ENCODE measurements at places on chromosomes 11 and 22. TPM values are rescaled to one million over a fixed set of nuclear protein-coding genes. Genes with fewer than 3 reads are reported as not detected.

DNA sequence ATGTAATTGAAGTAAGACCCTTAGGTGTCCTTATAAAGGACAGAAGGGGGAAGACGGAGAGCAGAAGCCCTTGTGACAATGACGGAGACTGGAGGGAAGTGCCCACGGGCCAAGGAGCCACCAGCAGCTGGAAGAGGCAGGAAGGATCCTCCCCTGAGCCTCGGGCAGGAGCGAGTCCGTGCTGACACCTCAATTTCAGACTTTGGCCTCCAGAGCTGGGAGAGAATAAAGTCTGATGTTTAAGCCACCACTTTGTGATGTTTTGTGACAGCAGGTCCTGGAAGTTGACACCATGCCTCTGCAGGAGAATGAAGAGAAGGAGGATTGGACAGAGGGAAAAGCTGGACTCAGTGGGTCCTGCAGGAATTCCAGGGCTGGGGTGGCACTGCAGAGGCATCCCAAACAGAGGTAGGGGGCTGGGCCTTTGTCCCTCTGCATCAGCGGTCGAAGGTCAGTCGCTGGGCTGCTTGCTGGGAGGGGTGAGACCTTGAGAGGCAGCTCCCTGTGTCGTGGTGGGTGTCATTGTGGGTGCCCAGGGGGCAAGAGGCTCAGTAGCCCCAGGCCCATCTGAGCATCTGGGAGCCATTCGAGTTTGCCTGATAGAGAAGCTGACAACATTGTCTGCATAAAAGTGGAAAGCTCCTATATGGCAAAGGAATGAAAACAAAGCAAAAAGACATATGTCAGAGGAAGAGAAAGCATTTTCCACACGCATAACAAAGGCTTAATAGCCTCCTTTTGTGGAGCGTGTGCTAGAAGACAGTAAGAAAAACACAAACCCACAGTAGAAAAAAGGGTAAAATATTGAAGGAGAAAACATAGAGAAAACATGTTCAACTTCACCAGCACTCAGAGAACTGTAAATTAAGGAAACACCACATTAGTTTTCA is 68.8 kb downstream of the RTL6 start:
- DNase-seq, result no peak

KRTAP5-2 gene
- total RNA-seq, result not detected

APOA4 gene
- not detected for total RNA-seq

- DNase-seq, result no peak
These were observed 5.7 kb downstream of the CDCA5 start for GRCh38 chr11:65078151-65078550.

DNA sequence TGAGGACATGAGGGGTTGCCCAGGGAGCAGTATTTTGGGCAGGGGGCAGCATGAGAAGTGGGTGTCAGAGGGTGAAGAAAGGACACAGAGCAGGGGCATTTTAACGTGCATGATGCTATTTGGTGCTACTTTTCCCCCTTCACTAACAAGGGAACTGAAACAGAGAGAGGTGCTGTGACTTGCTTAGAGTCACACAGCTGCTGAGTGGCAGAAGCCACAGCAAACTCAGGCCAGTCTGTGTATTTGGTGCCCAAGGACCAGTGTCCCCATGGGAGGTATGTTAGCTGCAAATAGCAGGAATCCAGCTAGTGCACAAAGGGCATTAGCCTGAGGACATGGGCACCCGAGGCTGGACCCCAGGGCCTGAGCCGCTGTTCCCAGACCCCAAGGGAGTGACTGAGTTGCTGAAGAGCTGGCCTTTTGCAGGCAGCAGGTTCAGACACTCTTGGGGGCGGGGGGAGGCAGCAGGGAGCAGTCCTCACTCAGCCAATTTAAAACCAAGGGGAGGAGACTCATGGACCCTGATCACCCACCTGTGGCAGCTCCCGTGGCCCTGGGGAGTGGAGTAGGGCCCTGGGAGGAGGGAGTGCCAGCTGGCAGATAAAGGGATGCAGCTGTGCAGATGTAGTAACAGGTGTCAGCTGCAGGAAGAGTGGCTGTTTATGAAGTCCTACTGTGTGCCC is 14.6 kb downstream of the PARVG start:
- DNase-seq, result no peak

DRD4 gene
- total RNA-seq, result 2.1 TPM

All from aorta (tissue), 5 donors.